Right renal pelvis (tissue), 4 donors: ENCODE measurements at places on chromosomes 6 and 20.

GRCh38 chr20:48794360-48794759 is 33.4 kb downstream of the PREX1 start:
- DNase-seq, result no peak

- DNase-seq, result no peak
Observed at GRCh38 chr6:29968130-29968529, 25.8 kb downstream of the HLA-A start.

DNA sequence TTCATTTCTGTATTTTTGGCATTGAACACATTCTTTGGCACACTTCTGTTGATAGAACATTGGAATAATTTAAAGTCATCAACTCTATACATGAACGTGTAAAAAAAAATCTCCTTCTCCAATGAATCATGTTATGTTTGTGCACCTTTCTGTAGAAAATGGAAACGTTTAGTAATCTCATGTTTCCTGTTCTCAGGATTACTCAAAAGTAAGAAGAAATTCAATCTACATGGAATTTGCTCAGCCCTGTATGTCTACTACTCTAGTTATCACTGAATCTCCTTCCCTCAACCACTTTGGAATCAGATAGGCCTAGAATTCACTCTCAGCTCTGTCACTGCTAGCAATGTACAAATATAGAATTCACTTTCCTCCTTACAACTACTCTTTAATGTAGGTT is 103.6 kb downstream of the COL21A1 start:
- DNase-seq, result no peak

- DNase-seq, result no peak
Observed at GRCh38 chr6:159108426-159108985, 60.7 kb upstream of the FNDC1 start.

DNA sequence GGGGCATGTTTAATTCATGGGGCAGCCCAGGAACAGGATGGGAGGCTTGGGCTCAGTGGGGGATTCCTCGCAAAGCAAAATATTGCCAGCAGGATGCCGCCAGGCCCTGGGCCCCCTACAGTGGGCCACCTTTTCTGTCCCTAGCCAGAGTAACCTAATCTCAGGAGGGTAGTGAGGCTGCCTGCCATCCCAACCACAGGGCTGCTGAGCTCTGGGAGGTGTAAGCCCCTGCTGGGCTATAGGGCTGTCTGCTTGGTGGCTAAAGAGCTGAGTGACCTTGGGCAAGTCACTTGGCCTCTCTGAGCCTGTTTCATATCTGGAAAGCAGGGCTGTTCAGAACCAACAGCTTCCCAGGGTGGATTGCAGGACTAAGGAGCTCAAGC is 35.7 kb upstream of the CDH22 start:
- no peak for DNase-seq

GRCh38 chr20:10780901-10781300 is 107.1 kb upstream of the JAG1 start:
- DNase-seq, result no peak

- no peak for DNase-seq
Observed at GRCh38 chr6:117389227-117390057, 36.3 kb downstream of the ROS1 start.

DNA sequence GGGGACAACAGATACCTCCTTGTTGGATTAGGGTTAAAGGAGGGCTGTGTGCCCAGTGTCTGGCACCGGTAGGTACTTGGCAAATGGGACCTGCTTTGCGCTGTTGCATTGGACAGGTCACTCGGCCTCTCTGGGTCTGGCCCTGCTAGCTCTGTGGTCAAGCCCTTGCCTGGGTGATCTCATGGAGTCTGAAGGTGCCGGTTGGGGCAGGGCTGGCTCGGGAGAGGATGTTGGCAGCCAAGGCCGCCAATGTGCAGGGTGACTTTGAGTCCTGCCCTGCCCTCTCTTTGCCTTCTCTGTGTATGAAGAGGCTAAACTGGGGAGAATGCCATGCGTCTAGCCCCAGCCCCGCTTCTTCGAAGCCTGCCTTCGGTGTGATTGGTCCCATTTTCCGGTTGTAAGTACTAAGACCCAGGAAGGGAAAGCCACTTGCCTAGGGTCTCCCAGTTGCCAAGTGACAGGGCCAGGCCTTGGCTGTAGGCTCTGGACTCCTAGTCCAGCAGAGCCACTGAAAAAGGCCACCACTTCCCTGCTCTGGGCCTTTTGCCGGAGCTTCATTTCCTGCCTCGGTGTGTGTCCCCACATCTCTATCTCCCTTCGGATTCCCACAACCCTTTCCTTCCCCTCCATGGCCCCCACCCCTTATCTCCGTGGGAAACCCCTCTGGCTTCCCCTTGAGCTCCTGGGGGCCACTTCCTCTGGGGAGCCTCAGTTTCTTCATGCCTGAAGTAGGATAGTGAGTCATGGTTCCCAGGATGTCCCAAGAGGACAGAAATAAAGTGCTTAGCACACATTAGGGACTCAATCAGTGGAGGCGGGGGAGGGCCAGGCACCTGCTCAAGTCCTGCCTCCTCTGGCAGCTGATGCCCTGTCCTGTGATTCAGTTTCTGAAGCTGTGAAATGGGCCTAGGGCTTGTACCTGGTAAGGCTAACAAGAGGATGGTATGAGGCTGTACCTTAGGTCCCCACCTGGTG is 3.9 kb downstream of the SRC start:
- DNase-seq, result no peak
